ENCODE measurements at places on chromosomes 6 and 20.

DNA sequence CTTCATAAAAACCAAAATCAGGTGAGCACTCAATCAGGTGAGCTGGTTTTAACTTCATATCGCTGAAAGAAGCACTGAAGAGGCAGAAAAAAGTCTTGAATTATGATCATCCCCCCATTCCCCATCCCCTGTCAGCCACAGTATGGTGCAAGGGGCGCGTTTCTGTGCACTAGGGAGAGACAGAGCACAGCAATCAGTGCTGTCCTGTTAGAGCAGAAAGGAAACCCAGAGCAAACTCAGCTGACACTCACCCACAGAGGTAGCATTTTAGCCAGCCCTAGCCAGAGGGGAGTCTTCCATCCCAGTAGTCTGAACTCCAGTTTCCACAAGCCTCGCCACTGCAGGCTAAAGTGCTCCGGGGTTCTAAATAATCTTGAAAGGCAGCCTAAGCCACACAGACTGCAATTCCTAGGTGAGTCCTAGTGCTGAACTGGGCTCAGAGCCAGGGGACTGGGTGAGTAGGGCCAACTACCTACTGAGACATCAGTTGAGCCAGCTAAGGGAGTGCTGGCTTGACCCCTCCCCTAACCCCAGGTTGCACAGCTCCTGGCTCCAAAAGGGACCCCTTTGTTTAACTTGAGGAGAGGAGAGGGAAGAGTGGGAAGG is 1352.6 kb upstream of the GJE1 start:
- no peak for DNase-seq

DNA sequence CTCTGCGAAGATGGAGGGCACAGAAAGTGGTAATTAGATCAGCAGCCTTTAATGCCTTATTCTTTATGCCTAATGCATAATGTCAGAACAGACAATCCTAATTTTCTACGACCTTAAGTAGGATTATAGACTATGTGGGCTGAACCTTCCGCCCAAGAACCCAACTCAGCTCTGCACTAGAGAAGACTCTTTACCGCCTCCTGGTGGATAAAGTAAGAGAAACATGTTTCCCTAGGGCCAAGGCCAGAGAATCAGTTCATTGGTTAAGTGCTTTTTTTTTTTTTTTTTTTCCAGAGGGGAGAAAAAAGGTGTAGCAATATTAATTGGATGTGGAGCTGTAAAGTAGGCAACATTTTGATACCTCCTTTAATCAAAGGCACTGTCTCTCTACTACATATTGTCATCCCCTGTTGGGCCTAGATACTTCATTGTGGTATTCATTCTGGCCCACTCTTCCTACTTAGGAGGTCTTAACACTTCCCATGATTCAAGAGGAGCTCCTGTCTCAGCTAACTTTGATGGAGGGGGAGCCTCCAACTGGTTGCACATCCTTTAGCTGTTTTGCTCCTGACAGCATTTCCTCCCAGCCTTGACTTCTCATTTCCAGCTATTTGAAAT is 124.9 kb upstream of the NRN1 start:
- no peak for DNase-seq

DNA sequence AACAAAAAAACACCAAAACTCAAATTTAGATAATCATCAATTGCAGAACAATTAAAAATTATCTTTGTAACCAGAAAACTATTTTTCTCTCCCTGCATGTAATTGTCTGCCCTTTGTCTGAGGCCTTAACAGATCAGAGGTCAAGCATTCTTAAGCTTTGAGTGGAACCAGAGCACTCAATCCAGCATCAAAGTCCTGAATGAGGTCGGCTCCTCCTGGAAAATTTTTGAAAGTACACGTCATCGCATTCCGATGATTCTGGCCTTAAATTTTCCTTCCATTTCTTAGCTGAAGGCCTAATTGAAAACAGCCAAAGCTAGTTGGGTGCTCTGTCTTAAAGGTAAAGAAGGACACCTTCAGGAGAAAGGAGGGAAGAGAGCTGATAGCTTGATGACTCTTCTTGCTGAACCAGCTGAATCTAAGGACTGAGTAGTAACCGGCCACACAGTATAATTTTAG is 510.2 kb upstream of the SULF2 start:
- no peak for DNase-seq

GRCh38 chr6:154572556-154572955 is 62.1 kb upstream of the CNKSR3 start:
- no peak for DNase-seq

DNA sequence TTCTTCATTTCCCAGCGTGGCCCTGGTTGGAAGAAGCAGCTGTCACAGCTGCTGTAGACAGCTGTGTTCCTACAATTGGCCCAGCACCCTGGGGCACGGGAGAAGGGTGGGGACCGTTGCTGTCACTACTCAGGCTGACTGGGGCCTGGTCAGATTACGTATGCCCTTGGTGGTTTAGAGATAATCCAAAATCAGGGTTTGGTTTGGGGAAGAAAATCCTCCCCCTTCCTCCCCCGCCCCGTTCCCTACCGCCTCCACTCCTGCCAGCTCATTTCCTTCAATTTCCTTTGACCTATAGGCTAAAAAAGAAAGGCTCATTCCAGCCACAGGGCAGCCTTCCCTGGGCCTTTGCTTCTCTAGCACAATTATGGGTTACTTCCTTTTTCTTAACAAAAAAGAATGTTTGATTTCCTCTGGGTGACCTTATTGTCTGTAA is 292.7 kb downstream of the ESR1 start:
- DNase-seq: no peak

DNA sequence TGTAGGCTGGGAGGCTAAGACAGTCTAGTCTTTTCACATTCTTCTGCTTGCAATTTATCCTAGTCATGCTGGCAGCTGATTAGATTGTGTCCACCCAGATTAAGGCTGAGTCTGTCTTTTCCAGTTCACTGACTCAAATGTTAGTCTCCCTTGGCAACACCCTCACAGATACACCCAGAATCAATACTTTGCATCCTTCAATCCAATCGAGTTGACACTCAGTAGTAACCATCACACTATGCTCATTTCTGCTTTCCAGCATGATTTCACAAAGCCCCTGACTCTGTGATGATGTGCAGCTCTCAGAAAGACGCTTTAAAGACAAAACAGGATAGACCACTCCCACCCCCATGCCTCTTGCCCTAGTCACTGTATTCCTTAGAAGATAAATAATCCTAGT is 693.0 kb downstream of the HTR1B start:
- DNase-seq: no peak

GRCh38 chr6:101779051-101779844 is 385.7 kb downstream of the GRIK2 start:
- no peak for DNase-seq

GRCh38 chr6:37696220-37696840 is 1.4 kb downstream of the MDGA1 start:
- no peak for DNase-seq

DNA sequence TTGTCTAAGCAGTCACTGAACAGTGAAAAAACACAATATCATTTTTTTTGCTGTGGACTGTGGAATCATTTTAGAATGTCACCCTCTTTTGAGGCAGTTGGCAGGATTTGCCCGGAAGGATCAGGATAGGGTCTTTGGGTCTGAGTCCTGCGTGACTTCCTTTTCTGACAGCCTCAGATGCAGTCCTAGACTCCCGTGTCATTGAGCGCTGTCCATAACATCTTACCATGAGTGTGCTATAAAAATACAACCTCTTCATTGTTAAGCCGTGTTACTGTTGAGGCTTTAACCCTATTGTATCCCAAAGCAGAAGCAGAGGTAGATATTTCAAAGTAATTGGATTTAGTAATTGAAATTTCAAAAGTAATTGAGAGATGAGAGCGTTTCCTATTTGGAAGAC is 30.6 kb downstream of the ARID1B start:
- no peak for DNase-seq

DNA sequence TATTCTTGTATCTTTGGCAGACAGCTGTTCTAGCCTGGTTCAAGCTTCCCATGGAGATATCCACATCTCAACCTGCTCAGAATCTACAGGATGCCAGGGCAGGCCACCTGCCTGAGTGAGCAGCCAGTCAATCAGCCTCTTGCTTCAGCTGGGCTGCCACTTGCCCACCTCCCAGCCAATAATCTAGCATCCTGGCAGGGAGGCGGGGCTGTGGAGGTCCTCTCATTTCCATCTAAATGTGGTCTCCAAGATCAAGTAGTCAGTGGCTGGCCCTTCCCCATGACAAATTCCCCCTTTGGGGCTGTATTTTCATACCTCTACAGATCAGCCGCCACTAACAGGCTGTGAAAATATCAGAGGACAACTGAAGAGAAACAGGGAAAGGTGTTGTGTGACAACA is 33.0 kb upstream of the SPDEF start:
- DNase-seq: no peak

DNA sequence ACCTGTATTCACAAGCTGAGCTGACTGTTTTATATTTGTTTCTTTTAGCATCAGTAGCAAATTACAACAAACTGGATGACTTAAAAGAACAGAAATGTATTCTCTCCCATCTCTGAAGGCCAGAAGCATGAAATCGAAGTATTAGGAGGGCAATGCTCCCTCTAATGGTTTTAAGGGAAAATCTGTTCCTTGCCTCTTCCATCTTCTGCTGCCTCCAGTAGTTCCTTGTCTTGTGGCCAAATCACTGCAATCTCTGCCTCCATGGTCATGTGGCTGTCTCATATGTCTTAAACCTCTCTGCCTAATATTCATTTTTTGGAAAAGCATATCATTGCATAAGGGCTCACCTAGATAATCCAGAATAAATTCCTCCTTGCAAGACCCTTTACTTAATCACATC is 25.2 kb upstream of the ASCC3 start:
- DNase-seq: no peak

- no peak for DNase-seq
Observed at GRCh38 chr6:10390495-10391298, 24.2 kb downstream of the TFAP2A start.

Data from stimulated activated CD8-positive, alpha-beta memory T cell treated with anti-CD3 and anti-CD28 coated beads, Interleukin-4, amount 100 ng/mL, for 4 hours (primary cell).